ENCODE measurements at places on chromosomes 3 and 15.
A peak's percentile ranks its signal among the peaks of the same experiment; 100 is the strongest.

DNA sequence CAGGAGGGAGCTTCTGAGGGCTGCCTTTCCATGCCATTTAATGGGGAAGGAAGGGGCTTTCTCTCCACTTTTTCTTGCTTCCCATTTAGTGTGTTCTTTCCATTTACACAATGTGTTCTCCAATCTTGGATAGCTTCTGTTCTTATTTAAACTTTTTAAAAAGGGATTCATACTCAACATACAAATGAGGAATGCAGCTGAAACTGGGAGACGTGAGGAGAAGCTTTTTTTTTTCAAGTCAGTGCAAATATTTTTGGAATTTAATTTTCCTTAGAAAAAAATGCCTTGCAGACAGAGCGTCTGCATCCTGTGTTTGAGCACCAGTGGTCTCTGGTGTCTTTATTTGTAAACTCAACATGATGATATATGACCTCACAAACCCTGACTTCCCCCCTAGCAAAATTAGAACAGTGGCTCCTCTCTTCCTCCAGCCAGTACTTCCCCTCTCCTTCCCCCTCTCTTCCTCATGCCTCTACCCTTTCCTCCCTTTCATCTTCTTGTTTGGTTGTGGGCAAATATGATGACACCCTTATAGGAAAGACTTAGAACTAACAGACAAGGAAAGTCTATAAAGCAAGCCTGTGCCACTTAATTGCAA lies 48.1 kb upstream of the PCSK6 start:
- no peak for DNase-seq

- DNase-seq = no peak
Measured at GRCh38 chr15:70046679-70047369, 50.9 kb downstream of the TLE3 start.

DNA sequence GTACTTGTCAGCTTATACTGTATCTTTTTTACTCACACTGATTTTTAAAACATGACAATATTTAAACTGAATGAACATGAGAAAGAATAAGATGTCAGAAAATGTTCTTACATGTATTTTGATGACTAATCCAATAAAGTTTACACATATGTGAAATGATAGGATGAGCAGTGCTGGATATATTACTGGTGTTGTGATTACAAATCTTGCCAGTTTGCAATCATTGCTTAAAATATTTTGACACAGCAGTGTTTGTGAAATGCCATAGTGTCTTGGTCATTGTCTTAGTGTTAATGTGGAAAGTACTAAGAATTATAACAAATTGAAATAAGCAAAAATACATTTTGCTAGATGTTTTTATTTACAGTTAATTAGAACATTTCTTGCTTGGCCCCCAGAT lies 118.7 kb upstream of the MLF1 start:
- no peak for DNase-seq

DNA sequence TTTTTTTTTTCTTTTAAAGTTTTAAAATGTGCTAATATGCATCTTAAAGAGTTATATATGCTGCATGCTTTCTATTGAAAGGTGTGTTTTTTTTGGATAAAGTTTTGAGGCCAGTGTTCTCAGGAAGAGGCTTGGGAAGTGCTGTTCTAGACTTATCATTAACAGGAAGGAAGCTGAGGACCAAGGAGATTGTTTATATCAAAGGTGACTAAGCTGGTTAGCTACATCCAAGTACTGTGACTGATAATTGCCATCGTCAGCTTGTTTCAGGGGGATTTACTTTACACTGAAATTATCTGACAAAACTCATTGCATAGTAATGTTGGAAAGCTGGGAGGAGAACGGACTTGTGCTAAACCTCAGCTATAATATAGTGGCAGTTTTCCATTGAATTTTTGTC lies 36.3 kb upstream of the UTS2B start:
- no peak for DNase-seq

DNA sequence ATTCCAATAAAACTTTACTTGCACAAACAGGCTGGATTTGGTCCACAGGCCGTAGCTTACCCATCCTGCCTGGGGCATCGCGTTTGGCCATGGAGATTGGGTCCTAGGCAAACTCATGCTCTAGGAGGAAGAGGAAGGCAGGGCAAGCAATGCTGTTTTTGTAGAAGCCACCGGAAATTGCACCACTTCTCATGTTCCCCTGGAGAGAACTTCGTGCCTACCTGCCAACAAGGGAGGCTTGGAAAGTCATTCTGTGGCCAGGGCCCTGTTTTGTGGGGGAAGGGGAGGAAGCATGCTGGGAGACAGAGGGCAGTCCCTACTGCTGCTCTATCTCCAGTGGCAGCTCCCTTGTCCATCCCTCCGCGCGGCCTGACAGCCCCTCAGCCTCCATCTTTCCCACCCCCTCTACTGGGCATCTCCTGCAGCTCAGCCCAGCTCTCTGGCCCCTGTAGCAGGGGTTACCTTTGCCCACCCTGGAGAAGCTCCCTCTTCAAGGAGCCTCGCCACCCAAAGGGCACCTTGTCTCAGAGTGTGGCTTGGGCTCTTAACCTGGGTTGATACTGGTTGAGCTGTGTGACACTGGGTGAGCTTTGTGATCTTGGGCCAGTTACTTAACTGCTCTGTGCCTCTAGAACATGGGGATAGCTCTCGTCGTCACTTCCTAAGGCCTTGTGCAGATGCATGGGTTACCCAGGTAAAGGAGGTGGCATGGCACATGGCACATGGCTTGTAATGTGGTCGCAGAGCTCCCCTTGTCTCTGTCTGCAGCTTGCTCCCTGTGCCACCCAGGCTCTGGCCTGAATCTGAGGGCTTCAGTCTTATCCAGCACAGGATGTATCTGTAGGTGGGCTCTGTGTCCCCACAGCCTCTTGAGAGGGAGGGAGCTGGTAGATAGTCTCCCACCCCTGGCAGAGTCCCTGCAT lies 6.1 kb downstream of the ABTB1 start:
- no peak for DNase-seq

DNA sequence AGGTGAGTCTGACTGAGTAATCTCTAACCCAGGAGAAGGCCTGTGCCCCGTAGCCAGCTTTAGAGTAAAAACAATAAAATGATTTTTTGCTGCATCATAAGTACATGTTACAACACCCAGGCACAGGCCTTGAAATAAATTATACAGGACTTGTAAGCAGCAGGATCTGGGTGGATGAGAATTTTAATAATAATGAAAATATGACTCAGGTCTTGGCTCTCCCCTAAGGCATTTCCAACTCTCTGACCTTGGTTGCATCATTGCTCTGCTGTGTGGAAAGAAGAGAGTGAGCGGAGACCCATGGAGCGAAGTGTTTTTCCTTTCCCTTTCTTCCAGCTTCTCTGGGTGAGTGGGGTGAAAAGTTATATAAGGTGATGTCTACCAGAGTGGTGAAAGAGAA lies 44.6 kb downstream of the EOMES start:
- DNase-seq = no peak

GRCh38 chr15:67521783-67522568 lies 1.0 kb downstream of the C15orf61 start:
- DNase-seq = no peak

- no peak for DNase-seq
Measured at GRCh38 chr3:126133606-126134005, 46.8 kb downstream of the ALDH1L1 start.

DNA sequence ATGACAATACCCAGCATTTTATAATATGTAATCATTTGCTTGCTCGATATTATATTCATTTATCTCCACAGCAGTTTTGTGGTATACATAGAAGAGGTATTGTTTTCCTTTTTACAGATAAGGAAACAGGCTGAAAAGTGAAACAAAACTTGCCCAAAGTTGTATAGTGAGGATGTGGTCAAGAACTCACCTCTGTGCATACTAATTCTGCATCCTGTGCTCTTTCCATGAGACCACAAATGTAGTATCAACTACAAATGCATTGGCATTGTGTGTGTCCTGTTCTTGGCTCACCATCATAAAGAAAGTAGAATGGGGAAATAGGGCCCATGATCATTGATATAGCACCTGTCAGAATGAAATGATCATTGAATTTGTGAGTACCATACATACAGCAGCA lies 167.3 kb downstream of the NECTIN3 start:
- DNase-seq = no peak

- DNase-seq = no peak
Measured at GRCh38 chr3:166526881-166527280, 689.7 kb upstream of the BCHE start.

DNA sequence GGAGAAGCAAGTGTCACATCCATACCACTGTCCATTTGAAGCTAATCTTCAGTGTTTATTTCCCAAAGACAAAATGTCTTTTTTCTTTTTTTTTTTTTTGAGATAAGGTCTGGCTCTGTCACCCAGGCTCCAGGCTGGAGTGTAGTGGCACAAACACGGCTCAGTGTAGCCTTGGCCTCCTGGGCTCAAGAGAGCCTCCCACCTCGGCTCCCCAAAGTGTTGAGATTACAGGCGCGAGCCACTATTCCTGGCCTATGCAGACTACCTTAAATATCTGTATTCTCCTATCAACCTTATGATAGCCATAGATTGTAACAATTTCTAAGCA lies 27.7 kb upstream of the VPS33B start:
- no peak for DNase-seq

- DNase-seq = no peak
Measured at GRCh38 chr3:143066033-143066432, 53.5 kb upstream of the CHST2 start.

GRCh38 chr3:56629047-56629446 lies 54.0 kb downstream of the TASOR start:
- no peak for DNase-seq

DNA sequence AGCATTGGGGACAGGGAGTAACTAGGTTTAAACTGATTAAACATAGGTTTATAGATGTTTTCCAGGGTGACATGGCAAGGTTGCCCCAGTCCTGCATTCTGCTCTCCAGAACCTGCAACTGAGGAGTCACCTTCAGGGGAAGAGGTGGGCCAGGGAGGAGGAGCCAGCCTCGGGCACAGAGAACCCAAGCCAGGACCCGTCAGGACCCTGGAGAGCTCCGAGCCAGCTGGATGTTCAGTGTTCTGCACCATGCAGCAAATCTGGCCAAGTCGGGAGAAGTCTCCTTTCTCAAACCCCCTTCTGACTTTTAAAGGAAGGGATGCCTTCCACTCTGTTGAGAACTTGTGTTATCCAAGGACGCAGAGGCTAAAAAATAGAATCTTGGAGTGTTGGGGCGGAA lies 62.1 kb upstream of the SLC6A11 start:
- peak; percentile 98 for DNase-seq

DNA sequence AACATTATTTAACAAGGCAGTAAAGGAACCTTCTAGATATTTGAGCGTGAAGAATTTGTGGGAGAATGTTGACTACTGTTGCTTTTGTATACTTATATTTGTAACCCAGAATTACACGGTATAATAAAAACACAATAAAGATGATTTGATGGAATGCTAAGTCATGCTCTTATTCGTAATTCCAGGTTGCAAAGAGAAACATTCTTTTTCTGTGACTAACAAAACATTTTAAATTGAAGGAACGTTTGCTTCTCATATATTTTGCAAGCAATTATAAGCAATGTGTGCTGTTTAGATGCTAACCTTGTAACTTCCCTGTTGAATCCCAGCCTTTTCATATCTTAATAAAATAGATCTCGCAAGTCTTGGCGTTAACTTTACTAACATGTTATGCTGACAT lies 124.4 kb upstream of the CGNL1 start:
- DNase-seq = no peak

DNA sequence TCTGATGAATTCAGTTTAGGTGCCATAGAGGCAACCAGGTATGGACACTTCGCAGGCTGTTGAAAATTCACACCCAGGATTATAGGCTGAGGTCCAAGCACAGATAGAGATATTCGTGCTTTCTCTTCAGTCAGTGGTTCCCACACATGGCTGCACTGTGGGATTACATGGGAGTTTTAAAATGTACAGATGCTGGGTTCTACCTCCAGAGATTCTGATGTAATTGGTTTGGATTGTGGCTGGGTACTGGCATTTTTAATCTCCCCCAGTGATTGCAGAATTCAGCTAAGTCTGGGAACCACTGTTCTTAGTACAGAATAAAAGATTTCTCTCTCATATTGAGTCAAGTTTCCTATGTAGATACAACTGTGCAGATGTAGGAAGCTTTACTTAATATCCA lies 91.6 kb downstream of the FOXB1 start:
- DNase-seq = no peak

DNA sequence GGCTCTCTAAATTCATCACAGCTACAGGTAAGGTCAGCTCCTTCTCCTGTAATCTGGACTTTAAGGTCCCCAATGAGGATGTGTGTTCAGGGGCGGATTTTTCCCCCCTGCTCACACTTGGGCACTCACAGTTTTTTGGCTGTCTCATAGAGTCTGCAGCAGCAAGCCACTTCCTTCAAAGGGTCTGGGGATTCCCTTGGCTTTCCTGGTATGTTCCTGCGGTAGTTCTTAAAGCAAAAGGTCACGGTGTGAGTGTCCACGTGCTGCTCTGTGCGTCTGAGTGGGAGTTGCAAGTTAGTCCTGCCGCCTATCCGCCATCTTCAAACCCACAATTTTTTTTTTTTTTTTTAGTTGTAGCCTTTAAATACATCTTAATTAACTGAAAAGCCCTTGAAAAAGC lies 15.4 kb upstream of the CFAP20DC start:
- DNase-seq = no peak

DNA sequence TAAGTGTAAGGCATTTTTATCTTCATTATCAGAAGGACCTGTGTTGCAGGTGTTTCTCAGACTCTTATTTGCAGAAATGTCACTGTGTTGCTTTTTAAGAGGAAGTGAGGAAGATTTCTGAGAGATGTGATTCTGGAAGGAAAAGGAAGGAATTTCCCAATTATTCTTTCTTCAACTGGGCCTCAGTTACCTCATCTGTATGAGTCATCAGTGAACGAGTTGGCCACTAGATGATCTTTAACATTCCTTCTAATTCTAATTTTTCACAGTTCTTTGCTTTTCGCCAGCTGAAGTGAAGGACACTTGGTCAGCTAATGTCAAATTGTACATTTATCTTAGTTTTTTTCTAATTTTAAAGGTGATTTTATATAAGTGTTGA lies 28.9 kb downstream of the CLEC3B start:
- no peak for DNase-seq

GRCh38 chr15:88800026-88800425 lies 3.2 kb upstream of the ACAN start:
- DNase-seq = no peak

GRCh38 chr3:113630956-113631542 lies 65.4 kb downstream of the USF3 start:
- DNase-seq = no peak

GRCh38 chr3:165521131-165521871 lies 315.9 kb downstream of the BCHE start:
- DNase-seq = no peak

GRCh38 chr15:75606711-75607699 lies 18.5 kb downstream of the SNUPN start:
- DNase-seq = no peak

DNA sequence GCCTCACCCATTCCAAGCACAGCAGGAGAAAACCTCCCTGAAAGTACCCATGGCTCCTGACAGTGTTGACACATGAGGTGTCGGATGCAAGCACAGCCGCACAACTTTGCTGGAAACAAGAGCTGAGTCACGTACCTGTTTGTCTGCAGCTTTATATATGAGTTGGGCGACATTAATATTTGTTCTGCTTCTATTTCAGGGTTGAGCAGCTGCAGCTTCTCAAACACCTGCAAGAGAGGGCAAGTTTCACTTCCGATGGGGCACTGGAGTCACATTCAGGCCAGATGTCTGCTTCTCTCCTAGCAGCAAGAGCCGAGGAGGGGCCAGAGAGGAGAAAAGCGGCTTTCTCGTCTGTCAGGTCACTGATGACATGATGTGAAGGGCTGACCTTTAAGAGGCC lies 88.0 kb downstream of the NUP210 start:
- DNase-seq = no peak

Data from nephron progenitor cell (in vitro differentiated cells).